ENCODE measurements at places on chromosomes 12 and 14. TPM values are rescaled to one million over a fixed set of nuclear protein-coding genes. Genes with fewer than 3 reads are reported as not detected.

The GLI1 gene
- total RNA-seq, result 0.83 TPM

DNA sequence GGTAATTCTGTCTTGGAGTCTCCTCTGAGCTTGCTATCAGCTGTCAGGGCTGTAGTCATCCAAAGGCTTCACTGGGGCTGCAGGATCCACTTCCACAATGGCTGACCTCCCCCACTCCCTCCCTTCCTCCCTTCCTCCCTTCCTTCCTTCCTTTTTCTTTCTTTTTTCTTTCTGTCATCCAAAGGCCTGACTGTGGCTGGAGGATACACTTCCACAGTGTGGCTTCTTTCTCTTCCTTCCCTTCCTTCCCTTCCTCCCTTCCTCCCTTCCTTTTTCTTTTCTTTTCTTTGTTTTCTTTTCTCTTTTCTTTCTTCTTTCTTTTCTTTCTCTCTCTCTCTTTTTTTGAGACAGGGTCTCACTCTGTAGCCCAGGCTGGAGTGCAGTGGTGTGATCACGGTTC is 30.6 kb downstream of the ARF6 start:
- no peak for DNase-seq

DNA sequence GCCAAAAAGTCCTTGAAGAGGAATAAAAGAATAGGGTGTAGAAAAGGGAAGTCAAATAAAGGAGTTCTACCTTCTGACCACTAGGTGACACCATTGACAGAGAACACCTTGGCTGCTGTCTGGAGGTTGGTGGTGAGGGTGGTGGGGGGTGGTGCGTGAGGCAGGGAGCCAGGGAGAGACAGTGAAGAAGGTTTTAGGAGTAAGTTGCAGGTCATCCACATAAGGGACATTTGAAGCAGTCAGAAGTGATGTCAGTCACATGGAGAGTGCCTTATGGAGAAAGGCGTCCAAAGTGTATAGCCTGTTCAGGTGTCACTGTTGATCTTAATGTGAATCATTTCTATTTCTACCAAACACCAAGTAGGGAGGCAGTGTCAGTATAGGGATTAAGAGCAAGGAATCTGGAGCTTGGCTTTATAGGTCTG is 279.3 kb upstream of the DDHD1 start:
- no peak for DNase-seq

- no peak for DNase-seq
Observed at GRCh38 chr12:12723149-12723680, 6.0 kb downstream of the CDKN1B start.

DNA sequence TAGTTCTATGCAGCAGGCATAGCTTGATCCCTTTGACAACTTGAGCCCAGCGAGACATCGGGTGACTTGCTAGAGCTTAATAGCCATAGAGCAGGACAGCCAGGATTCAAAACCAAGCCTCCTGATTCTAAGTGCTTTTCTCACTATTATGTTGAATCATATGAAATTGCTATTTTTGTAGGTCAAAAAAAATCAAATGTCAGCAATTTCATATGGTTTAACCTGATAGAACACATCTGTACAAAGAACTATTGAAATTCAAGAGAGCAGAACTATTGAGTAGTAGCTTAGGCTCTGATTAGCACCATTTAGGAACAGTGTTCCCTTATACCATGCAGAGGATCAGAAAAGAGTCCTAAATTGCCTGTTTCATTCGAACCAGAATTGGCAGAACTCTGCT is 132.0 kb downstream of the EMP1 start:
- DNase-seq, result no peak

- DNase-seq, result no peak
Observed at GRCh38 chr14:30692669-30693068, 70.5 kb downstream of the SCFD1 start.

DNA sequence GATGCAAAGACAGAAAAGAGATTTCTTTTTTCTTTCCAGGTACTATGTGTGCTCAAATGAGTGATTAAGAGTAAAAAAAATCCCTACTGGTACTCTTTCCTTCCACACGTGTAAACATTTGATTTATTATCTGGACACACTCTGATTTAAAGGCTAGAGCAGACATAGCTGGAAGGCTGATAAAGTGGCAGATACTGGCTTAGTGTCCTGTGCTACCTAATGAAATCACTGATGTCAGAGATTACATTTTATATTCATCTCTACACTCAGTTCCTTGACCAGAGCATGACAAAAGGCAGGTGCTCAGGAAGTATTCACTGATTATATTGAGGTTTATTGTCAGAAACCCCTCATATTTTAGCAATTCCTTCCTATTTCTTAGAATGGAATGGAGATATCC is 136.6 kb upstream of the SLC38A2 start:
- no peak for DNase-seq

DNA sequence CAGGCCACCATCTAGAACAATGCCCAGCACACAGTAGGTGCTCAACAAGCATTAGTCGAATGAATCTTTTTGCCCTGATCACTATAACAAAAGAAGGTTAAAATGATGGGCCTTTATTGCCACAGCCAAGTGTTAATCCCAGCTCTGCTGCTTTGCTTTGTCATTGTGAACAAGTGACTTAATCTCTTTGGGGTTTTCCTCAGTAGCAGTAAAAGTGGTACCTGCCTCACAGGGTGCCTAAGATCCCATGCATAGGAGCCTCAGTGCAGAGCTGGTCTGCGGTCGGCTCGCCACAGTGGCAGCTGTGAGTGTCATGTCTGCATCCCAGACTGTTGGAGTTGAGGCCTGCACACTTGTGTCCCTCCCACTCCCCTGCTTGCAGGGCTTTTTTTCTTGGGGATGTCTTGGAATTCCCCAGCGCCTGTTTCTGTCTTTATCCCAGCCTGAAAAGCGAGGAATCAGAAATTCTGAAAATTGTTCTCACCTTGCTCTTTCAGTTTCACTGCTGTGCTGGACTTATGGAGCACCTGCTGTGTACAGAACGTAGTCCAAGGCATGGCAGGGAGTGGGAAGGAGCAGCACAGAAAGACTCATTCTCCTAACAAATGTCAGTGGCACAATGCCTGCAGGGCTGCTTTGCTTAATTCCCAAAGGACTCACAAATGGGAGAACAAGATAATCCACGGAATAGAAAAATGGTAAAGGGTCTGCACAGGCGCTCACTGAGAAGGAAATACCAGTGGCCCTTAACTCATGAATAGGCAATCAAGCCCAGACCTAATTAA is 90.8 kb downstream of the EML1 start:
- no peak for DNase-seq

GRCh38 chr12:94457311-94457710 is 2.4 kb downstream of the CEP83 start:
- DNase-seq, result no peak

All from activated CD8-positive, alpha-beta T cell treated with anti-CD3 and anti-CD28 coated beads for 36 hours (primary cell).